ENCODE measurements at places on chromosomes 6 and 20.

DNA sequence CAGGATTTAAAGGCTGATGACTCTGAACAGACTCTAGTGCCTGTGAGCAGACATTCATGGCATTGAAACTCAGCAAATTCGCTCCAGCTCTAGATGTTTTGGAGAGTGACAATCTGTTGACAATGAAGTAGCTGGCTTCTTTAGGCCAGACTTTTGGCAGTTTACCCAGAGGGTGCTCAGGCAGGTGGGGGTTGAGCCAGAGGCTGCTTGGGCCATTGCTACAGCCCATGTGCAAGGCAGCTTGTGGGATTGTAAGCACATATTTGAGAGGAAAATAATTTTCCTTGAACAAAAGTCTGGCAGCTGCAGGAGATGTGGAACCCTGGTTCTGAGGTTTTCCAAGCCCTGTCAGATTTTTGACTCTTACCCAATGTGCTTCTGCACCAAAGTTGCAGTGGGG is 311.6 kb downstream of the CDC5L start:
- DNase-seq, result peak; percentile 43

GRCh38 chr6:28969129-28969528 is 36.0 kb downstream of the ZNF311 start:
- DNase-seq, result no peak

GRCh38 chr6:21751608-21752007 is 158.1 kb downstream of the SOX4 start:
- no peak for DNase-seq

DNA sequence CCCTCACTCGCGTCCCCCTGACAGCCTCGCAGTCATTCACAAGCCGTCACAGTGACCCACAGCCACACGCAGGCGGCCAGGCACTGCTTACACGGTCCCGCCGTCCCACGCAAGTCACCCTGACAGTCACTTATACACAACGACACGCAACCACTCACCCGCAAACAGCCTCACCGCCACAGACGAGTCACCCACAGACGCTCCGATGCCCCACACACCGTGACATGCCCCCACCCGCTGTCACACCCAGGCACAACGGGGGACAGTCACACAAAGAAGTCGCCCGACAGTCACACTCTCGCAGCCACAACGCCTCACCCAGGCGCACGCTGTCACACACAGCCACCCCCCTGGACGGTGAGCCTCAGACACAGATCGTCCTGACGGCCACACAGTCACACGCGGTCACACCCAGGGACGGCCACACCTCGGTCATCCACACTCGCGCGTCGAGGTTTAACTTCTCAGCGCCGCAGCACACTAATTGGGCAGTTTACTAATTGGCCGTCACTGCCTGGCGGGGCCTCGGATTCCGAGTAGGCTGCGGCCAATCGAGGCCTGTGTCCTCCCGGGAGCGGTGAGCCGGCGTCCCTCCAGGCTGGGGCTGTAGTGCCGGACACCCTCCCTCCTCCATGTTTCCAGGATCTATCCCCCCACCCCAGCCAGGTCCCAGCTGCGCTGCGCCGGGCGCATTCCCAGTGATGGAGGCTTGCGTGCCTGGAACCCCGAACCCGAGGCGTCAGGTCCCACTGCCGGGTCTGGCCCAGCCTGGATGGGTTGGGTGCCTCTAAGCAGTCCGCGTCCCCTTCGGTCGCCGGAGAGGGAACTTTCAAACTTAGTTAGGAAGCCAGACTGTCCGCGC is 790 bp downstream of the TOX2 start:
- DNase-seq, result peak; percentile 63

- DNase-seq, result no peak
Measured at GRCh38 chr20:16714751-16715150, 15.1 kb upstream of the SNRPB2 start.

DNA sequence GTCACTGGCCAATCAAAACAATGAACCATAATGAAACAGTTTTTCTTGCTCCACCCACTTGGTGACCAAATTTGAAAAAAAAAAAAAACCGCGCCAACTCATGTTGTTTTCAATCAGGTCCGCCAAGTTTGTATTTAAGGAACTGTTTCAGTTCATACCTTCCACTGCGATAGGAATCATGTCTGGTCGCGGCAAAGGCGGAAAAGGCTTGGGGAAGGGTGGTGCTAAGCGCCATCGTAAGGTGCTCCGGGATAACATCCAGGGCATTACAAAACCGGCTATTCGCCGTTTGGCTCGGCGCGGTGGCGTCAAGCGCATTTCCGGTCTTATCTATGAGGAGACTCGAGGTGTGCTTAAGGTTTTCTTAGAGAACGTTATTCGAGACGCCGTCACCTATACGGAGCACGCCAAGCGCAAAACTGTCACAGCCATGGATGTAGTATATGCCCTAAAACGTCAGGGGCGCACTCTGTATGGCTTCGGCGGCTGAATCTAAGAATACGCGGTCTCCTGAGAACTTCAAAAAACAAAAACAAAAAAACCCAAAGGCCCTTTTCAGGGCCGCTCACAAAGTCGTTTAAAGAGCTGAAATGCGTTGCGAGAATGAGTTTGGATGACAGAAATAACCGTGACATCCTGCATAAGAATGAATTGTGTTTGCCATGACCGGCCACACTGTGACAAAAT is 16.7 kb downstream of the HFE start:
- DNase-seq, result peak; percentile 92

DNA sequence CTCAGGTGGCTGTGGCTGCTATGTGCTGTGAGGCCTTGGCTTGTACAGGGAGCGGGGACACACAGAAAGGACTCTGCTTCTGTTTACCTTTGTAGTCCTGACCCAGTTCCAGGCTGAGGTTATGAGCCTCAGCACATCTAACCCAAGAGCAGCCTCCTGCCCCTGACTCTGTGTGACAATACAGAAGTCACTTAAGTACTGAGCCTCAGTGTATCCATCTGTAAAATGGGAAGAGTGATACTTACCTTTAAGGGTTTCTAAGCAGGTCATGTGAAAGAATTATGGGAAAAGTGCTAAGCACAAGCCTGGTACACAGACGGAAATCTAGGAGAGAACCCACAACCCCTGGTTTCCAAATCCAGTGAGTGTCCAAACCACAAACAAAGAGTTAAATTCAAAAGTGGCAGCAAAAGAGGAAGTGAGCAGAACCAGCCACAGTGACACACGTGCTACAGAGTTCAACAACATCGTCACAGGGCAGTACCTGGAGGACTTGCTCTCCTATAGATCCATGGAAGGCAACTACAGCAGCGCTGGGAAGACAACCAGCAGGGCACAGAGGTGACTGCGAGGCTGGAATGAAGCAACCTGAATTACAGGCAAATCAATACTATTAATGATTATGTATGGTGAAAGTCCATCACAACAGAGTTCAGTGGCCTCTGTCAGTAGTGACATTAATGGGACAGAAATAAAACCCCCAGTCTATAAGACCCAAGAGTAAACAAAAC is 12.5 kb downstream of the TRIM26 start:
- no peak for DNase-seq

Data from GM23248 (cell line).